ENCODE measurements at places on chromosomes 6 and 20.

DNA sequence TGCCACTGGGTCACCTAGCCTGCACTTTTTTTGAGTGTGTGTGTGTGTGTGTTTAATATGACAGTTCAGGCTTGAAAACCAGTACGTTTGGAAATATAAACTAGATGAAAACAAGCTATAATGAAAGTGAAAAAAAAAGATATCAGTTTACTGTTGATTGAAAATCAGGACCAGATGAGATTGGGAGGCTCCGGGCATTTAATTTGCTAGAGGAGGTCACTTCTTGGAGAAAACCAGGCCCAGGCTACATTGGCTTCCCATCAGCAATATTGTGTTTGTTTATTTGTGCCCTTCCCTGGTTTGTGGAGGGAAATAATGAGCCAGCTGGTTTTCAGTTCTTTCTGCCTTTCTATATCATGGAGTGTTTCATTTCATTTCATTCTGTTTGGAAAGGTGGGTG lies 246.6 kb upstream of the JAG1 start:
- DNase-seq: no peak

- no peak for DNase-seq
Measured at GRCh38 chr6:159973951-159974350, 5.1 kb downstream of the IGF2R start.

DNA sequence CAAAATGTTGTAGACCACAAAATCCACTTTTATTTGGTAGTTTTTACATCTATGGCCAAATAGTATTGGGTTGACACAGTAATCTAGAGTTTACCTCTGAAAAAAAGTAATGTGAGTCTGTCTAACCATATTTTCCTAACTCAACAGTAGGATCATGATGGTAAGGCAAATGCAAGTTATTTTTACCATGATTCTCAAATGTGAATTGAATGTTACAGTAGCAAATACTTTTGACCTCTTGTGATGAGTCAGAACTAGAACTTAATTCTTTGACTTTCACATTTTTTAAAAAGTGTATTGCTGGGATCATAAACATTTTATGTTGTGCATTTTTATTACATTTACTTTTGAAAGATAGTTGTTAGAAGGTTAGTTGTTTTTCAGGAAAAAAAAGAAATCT lies 22.0 kb downstream of the RNF146 start:
- DNase-seq: peak; percentile 17

DNA sequence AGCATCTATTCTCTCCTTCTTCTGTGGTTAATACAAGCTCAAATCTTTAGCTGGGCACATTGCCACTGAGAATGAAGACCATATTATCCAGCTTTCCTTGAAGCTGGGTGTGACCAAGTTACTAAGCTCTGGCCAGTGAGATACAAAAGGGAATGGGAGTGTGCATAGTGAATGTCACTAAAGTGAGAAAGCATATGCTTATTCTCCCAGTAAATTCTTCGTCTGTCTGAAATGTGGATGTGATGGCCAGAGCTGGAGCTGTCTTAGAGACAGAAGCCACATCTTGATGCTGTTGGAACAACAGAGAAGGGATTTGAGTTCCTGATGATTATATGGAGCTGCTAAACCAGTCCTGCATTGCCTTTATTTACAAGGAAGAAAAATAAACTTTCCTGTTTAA lies 60.1 kb downstream of the SESN1 start:
- no peak for DNase-seq

DNA sequence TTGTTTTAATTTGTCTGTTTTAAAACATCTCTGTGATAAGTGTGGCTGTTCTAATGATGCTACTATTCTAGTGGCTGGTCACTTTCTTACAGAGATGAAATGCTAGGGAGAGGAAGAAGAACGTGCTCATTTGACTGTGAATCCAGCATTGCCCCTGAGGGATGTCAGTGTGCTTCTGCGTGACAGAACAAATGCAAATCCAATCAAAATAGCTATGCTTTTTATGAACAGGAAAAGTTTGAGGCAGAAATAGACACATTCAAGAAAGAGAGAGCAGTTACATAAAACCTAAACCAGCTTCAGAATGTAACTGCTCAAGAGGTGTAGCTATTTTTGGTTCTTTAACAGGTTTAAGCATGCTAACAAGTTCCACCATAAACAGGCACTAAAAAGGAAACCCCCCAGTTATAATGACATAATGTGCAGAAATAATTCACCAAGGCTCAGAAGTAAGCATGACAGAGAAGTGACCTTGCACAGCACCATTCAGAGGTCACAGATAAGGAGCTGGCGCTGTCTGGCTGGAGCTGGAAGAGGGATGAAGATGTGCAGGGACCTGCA lies 385.3 kb downstream of the EPM2A start:
- no peak for DNase-seq
